ENCODE measurements at places on chromosomes 1 and 21. TPM values are rescaled to one million over a fixed set of nuclear protein-coding genes. Genes with fewer than 3 reads are reported as not detected.

GRCh38 chr1:78369546-78369945 is 121.2 kb upstream of the PTGFR start:
- no peak for DNase-seq

GRCh38 chr1:208475449-208475848 is 231.3 kb upstream of the PLXNA2 start:
- DNase-seq, result no peak

DNA sequence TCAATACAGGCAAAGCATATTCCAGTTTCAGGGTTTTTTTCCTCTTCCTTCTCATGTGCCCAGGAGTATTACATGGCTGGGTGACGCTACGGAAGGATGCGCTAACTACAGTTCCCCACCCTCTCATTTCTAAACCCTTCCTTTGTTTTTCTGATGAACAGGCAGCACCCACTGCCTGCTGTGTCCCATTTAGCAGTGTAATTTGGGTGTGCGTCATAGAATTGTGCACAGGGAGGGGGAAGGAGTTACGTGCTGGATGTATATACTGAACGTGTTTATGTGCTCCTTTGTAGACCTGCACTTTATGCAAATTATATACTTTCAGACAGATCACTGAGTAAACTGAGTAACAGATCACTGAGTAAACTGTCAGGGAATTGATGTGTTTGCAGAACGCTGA is 44.5 kb downstream of the ELAPOR1 start:
- DNase-seq, result no peak

SYDE2 gene
- total RNA-seq, result 23.8 TPM
